ENCODE measurements at places on chromosomes 3 and 15.

- DNase-seq, result no peak
Observed at GRCh38 chr3:179028408-179028807, 43.2 kb downstream of the ZMAT3 start.

GRCh38 chr3:111548092-111548491 is 6.1 kb downstream of the CD96 start:
- no peak for DNase-seq

GRCh38 chr15:92809880-92810361 is 90.2 kb upstream of the CHD2 start:
- DNase-seq, result peak; percentile 76

DNA sequence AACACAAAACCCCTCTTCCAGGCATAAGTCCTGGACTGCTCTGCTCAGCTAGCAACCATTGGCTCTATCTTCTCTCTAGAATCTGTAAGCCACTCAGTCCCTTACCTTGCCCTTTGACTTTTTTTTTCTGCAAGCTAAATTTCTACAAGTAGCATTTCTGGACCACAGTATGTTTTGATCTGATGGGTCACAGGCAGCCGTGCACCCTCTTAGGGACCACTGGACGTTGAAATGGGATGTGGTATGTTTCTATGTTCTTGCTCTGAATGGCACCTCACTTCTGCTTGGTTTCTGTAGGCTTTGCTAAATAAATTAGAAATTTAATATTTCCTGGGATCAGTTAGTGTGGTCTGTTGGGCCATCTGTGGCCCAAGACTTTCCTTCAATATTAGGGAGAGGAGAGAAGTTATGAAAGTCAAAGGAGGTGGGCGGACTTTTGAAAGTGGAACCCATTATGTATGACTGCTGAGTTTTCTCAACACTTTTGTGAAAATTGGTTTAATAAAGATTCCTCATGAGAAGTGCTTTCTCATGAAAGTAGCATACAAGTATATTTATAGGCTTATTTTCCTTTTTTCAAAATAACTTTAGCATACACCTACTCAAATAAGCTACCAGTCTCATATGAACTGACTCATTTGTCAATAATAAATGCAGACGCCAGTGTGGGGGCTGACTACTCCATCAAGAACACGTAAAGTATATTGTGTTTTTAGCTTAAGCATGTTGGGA is 18.4 kb upstream of the TIPARP start:
- DNase-seq, result no peak

DNA sequence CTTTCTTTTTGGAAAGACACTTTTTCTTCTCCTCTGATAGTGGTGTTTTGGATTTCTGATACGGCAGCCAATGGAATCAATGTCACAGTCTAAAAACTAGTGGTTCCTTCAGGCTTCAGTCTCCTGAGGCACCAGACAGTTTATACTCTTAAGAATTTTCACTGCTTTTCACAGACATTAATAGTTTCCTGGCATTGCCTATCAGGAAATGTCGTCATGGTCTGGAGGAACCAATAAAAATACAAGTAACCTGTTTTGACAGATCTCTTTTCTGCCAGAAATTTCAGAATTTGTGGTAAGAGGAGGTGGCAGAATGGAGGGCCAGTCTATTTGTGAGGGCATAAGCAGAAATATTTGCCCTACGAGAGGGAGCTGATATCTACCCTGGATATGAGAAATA is 44.8 kb downstream of the FILIP1L start:
- DNase-seq, result no peak

DNA sequence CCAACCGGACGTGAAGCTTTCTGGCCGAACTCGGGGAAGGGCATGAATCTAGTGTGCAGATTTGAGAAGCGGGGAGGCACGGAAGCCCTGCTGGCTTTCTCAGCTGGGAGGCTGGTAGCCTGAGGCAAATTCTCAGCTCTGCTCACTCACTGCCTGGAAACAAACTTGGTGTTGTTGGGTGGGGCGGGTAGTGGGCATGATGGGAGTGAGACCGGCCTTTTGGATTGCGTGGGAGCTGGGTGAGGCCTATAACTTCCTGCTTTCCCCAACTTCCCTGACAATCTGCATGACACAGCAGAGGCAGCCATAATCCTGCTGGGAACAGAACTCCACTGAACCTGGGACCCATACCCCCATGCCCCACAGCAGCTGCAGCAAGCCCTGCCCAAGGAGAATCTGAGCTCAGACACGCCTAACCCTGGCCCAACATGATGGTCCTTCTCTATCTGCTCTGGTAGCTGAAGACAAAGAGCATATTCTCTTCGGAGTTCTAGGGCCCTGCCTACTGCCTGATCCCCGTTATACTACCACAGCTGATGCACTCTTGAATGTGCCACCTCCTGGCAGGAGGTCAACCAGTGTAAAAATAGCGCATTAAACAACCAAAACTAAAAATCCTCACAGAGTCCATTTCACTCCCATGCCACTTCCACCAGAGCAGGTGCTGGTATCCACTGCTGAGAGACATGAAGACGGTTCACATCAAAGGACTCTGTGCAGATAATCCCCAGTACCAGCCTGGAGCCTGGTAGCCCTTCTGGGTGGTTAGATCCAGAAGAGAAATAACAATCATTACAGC is 44.7 kb downstream of the CEP70 start:
- no peak for DNase-seq

DNA sequence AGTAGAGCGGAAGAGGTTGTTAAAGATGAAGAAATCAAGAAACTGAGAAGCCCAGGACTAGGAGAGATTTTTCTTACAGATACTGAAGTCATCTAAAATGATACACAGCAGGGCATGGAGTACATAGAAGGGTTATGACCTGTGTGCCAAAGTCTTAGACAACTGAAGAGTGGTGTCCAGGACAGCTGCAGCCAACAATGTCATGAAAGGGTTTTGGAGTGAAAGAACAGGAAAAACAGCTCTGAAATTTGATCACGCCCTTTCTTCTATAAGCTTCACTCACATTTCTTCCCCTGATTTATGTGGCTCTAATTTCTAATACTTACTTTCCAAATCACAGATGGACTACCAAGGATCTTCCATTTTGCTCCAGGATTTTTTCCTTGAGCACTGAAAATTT is 3.0 kb downstream of the CFAP20DC start:
- DNase-seq, result no peak

GRCh38 chr3:148332509-148332908 is 365.2 kb upstream of the AGTR1 start:
- no peak for DNase-seq

DNA sequence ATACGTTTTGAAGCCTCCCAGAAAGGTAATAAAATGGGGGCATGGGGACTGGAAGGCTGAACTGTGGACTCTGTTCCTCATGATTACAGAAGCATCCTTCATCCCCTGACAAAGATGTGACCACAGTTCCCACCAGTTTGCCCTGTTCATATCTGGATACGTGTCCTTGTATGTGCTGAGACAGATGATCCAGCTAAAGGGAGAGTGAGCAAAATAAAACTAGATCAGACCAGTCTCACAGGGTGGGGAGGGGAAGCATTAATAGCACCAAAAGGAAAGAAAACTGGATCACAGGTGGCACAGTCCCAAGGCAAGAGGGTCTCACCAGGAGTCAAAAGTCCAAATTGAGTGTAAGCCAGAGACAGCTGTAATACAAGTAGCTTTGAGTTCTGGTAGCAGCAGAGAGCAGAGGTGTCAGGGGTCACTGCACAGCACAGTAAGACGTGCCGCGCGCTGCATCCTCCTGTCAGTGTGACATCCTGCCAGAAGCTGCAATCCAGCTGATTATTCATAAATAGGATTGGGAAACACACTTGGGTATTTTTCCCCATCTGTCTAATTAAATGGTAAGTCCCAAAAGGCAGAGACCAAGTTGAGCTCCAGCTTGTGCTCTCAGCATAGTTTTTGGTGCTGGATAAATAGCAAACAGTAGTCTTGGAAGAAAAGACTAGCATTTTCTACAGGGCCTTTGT is 560.0 kb upstream of the CFAP20DC start:
- DNase-seq, result no peak

DNA sequence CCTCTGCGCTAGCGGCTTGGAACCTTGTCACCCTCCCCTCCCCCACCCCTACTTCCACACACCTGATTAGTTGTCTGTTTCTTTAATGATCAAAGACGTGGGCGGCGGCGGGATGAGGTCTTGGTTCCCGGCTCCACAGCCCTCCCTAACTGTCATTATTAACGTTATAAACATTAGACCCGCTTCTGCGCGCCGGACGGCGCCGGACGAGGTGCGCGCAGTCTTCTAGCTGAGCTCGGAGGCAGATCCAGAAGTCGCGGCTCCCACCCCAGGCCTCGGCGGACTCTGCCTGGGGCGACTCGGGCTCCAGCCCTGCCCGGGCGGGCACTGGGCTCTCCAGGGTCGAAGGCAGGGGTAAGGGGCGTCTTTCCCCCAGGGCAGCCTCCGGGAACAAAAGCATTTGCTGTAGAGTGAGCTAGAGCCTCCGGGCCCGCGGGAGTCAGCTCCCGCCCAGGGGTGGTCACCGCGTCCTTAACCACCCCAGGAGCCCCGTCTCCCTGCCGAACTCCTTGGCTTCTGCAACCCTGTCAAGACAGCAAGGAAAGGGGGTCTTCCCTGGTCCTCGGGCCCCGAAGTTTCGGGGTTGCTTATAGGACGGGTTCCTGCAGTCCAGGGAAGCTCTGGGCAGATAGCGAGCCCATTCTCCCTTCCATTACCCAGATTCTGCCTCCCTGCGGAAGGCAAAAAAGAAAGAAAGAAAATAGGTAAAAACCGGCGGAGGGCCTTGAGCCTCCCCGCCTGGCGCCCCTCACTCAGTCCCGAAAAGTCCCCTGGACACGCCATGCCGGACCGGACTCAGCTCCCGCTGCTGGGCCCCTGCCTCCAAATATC is 2.2 kb upstream of the ISLR2 start:
- no peak for DNase-seq

- no peak for DNase-seq
Observed at GRCh38 chr15:69972436-69972835, 125.3 kb downstream of the TLE3 start.

DNA sequence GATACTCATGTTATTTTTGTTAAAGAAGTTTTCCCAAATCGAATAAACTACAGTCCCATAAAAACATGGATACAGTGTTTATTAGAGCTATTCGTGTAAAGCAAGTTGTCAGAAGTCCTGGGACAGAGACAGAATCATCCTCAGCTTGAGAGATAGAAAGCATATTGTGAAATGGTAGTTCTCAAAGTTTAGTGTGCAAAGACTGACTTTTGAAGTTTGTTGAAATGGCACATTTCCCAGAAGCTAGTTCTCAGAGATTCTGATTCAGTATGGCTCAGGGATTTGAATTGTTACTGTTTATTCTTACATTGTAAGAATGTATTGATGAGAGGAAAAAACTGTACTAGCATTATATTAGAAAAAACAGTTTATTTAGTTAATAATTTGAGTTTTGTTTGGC is 22.1 kb downstream of the GABRR3 start:
- no peak for DNase-seq

Data from erythroblast (primary cell).